Activated CD4-positive, CD25-positive, alpha-beta regulatory T cell treated with anti-CD3 and anti-CD28 coated beads, Interleukin-2, amount 50 U/mL, for 72 hours (primary cell): ENCODE measurements at places on chromosomes 1 and 21.

DNA sequence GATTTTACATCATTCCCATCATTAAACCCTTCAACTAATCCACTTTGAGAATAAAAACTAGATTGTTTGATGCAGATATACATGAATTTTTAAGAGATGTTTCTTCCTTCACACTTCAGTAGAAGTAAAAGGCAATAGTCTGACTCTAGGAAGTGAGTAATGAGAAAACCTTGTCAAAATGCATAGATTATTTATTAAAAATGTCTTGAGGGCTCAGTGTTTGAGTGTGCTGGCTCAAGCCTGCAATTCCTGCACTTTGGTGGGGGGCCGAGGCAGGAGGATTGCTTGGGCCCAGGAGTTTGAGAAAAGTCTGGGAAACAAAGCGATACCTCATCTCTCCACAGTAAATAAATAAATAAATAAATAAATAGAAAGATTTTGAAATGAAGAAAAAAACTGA, 177.1 kb downstream of the NEGR1 start:
- no peak for DNase-seq

DNA sequence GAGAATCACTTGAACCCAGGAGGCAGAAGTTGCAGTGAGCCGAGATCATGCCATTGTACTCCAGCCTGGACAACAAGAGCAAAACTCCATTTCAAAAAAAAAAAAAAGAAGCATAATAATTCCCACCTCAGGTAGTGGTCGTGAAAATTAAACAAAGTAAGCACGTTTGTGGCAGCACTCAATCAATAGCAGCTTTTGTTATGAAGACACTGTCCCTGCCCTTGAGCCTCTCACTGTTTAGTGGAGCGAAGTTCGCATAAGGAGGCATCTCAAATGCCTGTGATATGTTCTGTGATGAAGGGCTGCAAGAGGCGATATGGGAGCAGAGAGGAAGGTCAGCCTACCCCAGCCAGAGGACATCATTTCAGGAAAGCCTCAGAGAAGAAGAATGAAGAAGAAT, 43.8 kb upstream of the RASAL2 start:
- no peak for DNase-seq

DNA sequence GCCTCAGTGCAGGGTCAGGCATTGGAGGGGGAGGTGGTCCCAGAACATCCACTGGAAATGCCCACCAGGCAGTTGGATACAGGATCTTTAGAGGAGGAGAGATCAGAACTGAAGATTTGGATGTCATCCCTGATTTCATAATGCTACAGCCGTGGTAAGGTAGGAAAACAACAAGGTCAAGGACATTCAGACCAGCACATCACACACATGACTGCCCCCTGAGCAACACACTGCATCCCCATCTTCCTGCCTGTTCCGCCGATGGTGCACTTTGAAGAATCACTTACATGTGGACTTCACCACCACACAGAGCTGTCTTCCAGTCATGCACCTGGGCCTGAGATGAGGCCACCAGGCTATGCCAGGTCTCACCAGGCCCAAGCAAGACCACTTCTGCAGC, 16.7 kb downstream of the KIAA1614 start:
- DNase-seq, result no peak

- DNase-seq, result no peak
Measured at GRCh38 chr1:1914971-1915692, at the start of gene CALML6. Gene CALML6 (plus strand): TSS chr1:1915260. CDS start chr1:1915281, 21 bp downstream.

GRCh38 chr1:225441314-225442122, 13.7 kb upstream of the LBR start:
- DNase-seq, result no peak

- DNase-seq, result no peak
Measured at GRCh38 chr1:203536575-203536974, 42.6 kb downstream of the OPTC start.

- DNase-seq, result no peak
Measured at GRCh38 chr21:37656899-37657298, 259.4 kb downstream of the KCNJ6 start.

DNA sequence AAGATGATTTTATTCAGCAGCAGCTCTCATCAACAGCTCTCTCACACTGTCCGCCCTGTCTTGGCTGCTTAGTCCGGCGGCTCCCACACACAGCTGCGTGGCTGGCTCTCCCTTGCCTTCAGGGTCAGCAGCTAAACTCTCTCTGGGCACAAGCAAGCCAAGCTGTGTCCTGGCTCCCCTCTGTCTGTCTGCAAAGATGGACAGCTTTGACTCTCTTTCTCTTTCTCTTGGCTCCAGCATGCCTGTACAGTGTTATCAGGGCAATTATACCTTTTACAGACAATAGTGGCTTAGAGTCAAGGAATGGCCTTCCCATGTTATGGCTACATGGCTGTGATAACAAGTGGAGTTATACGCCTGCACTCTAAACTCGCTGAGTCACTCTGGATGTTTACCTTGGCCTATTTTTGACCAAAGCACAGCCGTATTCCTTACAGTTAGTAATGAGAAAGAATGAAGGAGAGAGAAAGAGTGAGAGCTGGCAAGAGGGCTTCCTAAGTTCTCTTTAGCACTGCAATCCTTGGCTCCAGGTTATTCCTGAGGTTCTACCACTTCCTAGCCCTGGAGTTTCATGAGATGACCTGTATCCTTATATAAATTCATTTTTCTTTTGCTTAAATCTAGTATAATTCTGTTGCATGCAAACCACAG, 59.9 kb upstream of the ZSWIM5 start:
- no peak for DNase-seq

GRCh38 chr1:228213917-228214808, 6.3 kb downstream of the OBSCN start:
- DNase-seq, result no peak

- no peak for DNase-seq
Measured at GRCh38 chr21:18369115-18369514, 34.5 kb downstream of the TMPRSS15 start.

DNA sequence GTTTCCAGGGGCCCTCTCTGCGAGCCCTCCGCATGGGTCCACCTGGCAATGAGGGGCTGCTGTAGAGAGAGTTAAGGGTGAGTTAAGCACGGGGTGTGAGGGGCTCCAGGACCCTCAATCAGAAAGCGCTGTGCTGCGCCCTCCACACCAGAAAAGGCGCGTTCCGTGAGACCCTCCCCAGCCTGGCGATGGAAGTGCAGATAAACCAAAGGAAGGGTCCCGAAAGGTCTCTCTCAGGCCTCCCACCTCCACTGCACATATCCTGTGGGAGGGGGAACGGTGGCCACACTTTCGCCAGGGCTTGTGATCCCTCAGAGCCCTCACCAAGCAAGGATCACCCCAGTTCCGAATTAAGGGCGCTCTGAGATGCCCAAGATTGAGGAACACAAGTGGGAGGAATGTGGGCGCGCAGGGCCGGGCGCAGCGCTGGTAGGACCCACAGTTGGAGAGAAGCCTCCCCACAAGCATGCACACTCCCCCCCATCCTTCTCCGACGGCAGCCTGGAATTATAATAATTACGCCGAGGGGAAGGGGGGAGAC, 1.1 kb downstream of the WNT3A start:
- DNase-seq, result no peak

GRCh38 chr1:52552236-52552504, 722 bp downstream of the TUT4 start:
- DNase-seq, result peak; percentile 54

- DNase-seq, result no peak
Measured at GRCh38 chr1:232393010-232393409, 236.9 kb downstream of the SIPA1L2 start.

DNA sequence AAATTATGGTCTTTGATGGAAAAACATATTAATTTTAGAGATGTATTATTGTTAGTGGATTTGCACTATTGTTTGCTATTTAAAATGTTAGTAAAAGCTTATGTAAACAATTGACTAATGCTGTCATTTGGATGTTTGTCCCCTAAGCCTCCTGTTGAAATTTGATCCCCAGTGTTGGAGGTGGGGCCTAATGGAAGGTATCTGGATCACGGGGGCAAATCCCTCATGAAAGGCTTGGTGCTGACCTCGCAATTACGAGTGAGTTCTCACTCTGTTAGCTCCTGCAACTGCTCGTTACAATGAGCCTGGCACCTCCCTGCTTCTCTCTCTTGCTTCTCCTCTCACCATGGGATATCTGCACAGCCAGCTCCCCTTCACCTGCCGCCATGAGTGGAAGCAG, 14.3 kb downstream of the TMEM35B start:
- DNase-seq, result no peak

GRCh38 chr1:161258439-161259344, at the start of gene PCP4L1:
Gene PCP4L1 (plus strand): TSS chr1:161258745. CDS start chr1:161258975, 230 bp downstream.
- DNase-seq, result peak; percentile 41

DNA sequence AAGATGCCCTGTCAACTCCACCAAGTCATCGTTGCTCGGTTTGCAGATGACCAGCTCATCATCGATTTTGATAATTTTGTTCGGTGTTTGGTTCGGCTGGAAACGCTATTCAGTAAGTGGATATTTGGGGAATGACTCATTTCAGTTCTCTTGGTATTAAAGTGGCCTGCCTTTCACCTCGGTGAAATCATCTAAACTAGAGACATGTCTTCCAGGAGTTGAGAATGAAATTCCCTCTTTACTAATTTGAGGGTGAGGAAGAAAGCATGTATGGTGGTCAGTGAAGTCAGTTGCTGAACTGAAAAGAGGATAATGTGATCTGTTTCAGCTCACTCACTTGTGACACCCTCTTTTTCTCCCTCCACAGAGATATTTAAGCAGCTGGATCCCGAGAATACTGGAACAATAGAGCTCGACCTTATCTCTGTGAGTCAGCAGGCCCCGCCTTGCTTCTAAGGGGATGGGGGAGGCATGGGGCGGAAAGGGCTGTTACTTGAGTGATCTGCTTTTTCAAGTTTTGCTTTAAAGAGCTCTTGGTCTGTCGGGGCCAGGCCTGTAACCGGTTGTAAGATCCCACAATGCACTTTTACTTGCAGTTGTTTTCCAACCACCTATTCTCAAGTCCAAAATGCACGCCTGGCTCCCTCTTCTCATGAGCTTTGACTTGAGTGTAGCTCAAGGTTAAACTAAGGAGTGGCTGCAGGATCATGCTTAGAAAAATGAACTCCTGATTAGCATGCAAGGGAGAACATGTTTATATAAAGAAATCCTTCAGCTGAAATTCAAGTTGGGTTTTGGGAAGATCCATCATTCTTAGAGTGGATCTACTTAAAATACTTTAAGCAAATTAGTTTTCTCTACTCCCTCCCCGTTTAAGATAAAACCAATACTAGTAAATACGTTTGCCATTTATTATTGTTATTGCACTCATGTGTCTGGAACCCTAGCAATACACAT, 59.8 kb downstream of the CAPN2 start:
- DNase-seq, result no peak

DNA sequence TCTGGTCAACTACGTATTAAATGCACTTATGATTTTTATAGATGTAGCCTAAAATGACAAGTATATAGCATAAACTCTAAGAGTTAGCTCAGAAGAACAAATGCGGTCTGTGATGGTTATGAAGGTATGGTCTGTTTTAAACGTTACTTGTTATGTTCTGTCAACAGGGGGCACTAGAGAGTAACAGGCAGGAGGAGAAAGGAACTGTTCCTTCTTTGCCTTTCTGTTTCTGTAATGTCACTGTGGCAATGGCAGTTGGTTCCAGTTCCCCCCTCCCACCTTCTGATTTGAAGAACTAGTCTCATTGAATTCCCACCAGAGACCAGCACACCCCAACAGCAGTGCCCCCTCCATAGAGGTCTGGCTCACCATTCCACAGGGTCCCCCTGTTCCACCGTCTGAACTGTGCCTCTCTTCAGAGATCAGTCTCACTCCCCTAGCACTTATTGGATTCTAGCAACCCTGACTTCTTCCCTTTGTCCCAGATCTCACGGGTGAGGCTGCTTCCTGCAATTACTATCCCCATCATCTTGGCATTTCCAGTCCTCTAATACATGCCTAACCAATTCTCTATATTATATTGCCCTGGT, 14.0 kb downstream of the KRTAP24-1 start:
- DNase-seq, result no peak

- DNase-seq, result no peak
Measured at GRCh38 chr1:219433496-219434131, 179.3 kb downstream of the ZC3H11B start.

- no peak for DNase-seq
Measured at GRCh38 chr1:235060607-235061470, 67.8 kb downstream of the TOMM20 start.

- no peak for DNase-seq
Measured at GRCh38 chr1:167747988-167748387, 26.2 kb downstream of the MPZL1 start.

DNA sequence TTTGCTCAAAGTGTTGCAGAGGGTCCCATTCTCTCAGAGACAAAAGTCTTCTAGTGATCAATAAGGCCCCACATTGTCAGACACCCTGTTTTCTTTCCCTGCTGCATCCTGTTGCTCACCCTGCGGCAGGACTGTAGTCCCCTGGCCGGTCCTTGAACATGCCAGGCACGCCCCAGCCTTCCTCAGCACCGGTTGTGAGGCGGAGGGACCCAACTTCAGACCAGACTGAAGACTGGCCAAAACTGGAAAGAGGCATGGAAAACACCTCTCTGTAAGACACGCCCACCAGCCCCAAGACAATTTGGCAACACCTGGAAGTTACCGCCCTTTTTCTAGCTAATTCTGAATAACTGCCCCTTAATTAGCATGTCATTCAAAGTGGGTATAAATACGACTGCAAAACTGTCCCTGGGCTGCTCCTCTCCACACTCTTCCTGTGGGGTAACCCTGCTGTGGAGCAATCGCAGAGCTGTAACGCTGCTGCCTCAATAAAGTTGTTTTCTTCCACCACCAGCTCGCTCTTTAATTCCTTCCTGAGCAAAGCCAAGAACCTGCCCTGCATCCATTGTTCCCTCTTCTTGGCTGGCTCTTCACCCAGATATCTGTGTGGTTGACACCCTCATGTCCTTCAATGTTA, 23.8 kb downstream of the PLA2G2A start:
- DNase-seq, result no peak

DNA sequence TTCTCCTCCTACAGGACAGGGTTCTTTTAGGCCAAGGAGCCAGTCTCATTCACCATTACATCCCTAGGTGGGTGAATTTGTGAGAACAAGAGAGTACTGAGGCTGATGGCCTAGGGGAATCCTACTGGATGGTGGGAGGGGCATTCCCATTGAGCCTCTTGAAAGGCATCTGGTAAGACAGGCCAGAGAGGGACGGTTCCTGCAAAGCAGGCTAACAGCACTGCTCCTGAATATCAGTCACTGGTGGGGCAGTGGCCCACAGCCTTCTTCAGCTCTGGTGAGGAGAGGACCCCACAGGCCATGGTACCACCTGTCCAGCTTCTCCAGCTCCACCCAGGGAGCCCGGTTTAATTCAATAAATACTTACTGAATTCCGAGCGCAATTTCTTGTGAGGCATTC, 125.9 kb upstream of the EDN2 start:
- DNase-seq, result no peak

GRCh38 chr21:44718571-44718970, 7.2 kb upstream of the TSPEAR start:
- peak; percentile 26 for DNase-seq

GRCh38 chr1:167344615-167345385, 124.1 kb downstream of the POU2F1 start:
- DNase-seq, result no peak

- DNase-seq, result no peak
Measured at GRCh38 chr1:168372307-168372706, 91.6 kb downstream of the TBX19 start.

DNA sequence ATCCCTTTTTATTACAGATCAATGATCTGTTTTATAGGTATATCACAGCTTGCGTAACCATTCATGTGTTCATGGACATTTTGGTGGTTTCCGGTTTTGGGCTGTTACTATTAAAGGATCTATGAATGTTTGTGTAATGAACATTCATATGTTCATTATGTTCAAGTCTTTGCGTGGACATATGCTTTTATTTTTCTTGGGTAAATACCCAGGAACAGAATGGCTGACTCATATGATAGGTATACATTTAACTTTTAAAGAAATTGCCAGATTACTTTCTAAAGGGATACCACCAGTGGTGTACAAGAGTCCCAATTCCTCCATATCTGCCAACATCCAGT, 73.7 kb downstream of the SPATA46 start:
- no peak for DNase-seq
